ENCODE measurements at places on chromosomes 5 and 9.

DNA sequence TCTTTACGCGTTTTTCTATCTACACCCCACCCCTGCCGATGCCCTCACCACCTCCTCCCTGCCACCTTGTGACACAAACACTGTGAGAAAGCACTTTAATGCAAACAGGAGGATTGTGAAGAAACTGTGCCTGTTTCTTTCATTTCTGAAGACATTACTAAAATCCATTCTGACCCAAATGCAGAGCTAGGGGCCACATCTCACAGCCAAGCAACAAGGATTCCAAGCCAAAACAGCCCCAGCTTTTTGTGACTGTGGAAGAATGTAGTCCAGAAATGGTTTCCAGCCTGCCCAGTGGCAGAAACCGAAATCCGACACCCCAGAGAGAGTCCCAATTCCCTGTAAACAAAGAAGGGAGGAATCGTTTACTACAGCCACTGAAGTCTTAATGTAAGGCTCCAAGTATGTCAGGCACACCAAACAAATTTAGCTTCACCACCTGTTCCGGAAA lies 190.9 kb downstream of the TTC39B start:
- DNase-seq: no peak

DNA sequence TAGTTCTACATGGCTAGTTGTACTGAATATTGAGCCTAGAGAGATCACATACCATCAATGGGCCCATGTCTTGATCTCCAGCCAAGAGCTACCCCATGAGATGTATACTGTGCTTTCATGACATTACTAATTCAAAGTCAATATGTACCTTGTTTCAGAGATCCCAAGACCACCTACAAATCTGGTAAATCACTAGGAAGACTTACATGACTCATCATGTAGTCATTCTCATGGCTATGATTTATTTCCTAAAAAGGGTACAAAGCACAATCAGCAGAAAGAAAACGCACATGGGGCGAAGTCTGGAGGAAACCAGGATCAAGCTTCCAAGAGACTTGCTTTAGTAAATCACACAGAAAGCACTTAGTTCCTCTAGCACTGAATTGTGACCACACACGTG lies 103.0 kb downstream of the PCSK5 start:
- DNase-seq: no peak

DNA sequence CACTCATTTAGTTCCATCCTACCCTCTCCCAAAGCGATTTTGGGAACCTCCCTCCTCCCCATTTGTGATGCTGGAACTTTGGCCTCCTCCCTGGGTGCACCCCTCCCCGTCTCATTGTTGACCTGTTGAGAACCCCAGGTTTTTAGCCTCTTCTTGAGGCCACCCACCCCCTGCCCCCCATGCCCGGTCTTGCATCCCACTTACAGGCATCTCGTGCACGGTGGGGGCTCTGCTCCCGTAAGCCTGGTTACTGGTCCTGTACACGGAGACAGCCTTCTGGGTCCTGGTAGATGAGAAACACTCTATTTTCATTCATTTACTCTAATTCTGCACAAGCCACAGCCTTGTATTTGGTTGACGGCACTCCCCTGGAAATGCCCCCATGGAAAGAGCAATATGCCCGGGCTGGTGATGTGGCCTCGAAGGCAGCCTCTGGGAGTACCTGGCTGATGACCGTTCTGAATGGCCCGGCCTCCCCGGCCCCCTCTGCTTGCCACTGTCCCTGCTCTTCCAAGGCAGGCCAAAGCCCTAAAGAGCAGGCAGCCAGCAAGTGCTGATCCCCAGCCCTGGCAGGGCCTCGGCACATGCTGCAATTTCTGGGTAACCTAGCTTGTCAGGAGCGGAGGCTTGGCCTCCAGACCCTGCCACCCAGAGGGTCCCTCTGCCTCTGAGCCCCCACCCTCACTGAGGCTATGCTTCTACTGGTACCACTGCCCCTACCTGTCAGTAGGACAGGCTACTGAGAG lies 1.9 kb upstream of the MRPS2 start:
- DNase-seq: no peak

GRCh38 chr9:90088856-90089255 lies 484.0 kb downstream of the GADD45G start:
- DNase-seq: no peak

DNA sequence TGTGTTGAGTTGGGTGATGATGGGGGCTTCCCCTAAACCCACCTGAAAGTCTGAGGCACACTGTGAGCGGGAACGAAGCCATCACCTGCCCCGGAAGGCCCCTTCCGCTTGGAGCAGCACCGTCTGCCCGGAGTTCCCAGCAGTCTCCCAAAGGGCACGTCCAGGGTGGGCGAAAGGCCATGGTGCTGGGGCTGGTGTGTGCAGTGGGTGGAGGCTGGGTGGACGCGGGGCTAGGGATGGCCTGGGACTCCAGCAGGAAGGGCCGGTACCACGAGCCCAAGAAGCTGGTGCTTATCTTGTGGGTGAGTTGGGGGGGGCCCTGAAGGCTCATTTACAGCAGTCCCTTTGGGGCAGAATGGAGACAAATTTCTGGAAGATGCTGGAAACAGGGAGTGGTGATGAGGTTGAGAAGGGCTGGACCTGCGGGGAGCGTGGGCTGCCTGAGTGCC lies 4.6 kb downstream of the FLT4 start:
- DNase-seq: no peak

- DNase-seq: no peak
These were observed 24.4 kb downstream of the BHMT start for GRCh38 chr5:79135790-79136553.

- DNase-seq: no peak
These were observed 36.2 kb downstream of the PLAC8L1 start for GRCh38 chr5:146068977-146069779.

GRCh38 chr5:114316167-114316566 lies 45.7 kb upstream of the KCNN2 start:
- DNase-seq: no peak

DNA sequence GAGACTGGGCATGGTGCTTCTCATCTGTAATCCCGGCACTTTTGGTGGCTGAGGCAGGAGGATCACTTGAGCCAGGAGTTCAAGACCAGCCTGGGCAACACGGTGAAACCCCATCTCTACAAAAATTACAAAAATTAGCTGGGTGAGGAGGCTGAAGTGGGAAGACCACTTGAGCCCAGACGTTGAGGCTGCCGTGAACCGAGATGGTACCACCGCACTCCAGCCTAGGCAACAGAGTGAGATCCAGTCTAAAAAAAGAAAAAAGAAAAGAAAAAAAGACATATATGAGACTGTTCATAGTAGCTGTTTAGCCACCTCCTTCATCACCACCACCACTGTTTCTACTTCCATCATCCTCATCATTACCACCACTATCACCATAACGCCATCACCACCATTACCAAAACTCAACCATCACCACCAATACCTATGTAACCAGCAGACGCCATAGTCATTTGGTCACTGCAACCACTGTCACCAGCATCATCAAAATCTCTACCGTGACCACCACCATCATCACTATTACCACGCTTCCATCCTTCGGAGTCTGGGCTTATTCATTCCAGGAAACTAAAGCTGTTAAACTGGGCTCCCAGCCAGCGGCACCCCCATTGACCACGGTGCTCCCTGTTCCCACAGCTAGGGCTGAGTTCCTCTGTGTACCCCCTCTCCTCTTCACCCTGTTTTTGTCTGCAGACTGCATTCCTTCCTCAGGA lies 8.4 kb upstream of the KIF12 start:
- DNase-seq: no peak

DNA sequence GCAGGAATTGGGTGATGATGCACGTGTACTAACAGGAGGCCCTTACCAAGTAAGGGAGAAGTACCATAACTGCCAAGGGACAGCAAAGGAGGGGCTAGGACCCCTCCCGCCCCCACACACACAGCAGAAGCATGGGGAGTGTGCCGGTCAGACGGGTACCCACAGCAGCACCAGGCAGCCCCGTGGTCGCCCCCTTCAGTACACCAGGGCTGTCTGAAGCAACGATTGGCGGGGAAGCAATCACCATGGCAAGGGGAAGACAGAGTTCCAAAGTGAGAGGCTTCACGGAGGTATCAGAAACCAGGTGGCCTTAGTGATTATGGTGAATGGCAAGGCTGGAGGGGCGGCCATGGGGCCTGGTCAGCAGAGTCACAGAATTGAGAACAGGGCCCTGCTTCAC lies 72.2 kb downstream of the CAMSAP1 start:
- no peak for DNase-seq

GRCh38 chr5:97167435-97167834 lies 15.6 kb downstream of the RIOK2 start:
- no peak for DNase-seq

GRCh38 chr5:175803736-175804454 lies 67.5 kb upstream of the CPLX2 start:
- no peak for DNase-seq

DNA sequence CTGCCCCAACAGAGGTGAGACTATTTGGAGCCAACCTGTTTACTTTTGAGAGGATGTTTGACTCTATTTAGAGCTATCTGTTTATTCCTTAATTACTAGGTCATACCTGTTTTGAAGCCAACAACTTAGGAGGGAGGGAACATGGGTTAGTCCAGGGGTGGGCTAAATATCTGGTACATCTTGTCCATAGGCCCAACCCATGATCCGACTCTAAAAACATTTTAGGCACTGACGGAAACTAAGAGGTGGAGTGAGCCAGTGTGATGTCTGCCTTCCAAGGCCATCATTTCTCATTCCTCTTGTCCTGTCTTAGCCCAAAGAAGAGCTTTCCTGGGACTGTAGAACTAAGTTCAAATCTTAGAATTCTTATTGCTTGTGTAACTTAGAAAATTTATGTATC lies 8.4 kb downstream of the SPINK5 start:
- no peak for DNase-seq

GRCh38 chr9:88215196-88216125 lies 77.2 kb upstream of the SPATA31C2 start:
- no peak for DNase-seq

DNA sequence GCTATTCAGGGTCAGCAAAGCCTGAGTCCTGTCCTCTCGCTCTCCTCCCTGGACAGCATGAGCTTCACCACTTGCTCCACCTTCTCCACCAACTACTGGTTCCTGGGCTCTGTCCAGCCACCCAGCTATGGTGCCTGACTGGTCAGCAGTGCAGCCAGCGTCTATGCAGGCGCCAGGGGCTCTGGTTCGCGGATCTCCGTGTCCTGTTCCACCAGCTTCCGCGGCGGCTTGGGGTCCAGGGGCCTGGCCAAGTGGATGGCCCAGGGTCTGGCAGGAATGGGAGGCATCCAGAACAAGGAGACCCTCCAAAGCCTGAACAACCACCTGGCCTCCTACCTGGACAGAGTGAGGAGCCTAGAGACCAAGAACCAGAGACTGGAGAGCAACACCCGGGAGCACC lies 8.6 kb downstream of the NIPBL start:
- DNase-seq: no peak

DNA sequence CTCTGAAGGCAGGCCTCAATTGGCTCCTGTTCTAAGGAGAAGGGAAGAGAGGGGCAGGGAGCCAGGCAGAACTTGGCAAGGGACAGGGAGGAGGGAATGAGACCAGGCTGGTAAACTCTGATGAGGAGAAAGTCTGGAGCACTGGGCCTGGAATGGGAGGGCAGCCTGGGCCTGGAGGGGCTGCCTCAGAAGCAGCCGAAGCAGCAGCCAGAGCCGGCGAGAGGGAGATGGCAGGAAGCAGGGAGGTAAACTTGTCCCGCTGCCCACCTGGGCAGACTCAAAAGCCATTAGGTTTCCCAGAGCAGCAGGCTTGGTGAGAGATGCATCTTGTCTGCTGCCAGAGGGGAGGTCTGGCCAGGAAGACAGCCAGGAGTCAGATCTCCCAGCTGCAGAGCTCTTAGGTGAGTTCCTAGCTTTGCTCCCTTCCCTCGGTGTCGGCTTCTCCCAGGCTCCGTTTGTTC lies 37.0 kb upstream of the CRB2 start:
- no peak for DNase-seq

DNA sequence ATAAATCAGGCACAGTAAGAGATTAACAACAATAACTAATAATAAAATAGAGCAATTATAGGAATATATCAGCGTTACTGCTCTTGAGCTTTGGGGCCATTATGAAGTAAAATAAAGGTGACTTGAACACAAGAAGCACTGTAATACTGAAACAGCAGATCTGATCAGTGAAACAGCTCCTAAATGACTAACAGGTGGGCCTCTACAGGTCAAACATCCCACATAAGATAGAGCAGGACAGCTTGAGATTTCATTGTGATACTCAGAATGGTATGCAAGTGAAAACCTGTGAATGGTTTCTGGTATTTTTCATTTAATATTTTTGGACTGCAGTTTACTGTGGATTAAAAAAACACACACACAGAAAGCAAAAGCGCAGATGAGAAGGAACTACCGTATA lies 24.0 kb upstream of the MAP3K1 start:
- no peak for DNase-seq

DNA sequence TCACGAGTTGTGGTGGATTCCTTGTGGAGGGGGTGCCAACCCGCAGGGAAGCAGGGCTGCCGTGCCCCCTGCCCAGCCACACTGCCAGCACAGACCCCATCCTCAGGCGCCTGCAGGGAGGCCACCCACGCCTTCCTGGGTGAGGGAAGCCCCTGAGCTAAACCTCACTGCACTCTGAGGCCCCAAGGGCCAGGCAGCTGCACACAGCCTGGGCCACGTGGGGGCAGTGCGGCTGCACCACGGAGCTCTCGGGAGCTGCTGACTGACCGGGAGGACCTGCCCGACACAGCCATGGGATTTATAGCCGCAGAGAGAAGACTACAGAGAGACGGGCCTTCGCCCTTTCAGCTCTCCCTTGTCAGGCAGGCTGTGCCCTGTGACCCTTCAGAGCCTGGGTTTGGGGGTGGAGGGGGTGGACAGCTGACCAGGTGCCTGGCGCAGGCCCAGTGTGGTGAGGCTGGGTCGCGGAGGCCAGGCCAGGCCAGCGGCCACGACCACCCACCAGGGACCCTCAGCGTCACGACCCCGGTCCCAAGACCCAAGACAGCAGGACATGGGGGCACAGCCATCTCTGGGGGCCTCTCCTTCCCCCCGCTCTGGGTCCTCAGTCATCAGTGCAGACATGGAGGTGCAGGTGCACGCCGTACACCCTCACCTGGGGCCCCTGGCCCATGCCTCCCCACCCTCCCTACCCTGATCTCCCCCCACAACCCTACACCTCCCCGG lies 4.3 kb upstream of the AHRR start:
- no peak for DNase-seq

DNA sequence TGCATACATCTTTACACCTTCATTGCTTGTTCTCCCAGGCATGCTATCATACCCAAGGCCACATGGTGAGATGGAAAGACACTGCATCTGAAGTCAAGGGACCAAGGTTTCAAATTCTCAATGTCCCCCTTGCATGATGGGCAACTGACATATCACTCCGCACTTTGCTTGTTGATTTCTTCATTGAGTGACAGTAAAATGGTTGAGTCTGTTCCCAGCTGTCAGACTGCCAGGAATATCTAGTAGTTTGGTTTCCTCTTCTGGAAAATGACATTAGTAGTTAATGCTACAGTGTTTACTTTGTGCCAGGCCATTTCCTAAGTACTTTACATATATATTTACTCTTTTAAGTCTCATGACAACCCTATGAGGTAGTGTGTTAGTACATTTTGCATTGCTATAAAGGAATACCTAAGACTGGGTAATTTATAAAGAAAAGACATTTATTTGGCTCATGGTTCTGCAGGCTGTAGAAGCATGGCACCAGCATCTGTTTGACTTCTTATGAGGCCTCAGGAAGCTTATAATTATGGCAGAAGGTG lies 114.4 kb downstream of the PCSK1 start:
- DNase-seq: no peak

GRCh38 chr9:134302130-134302817 lies 24.0 kb upstream of the RXRA start:
- no peak for DNase-seq

- DNase-seq: no peak
These were observed 68.9 kb downstream of the BOD1 start for GRCh38 chr5:173547579-173547978.

- no peak for DNase-seq
These were observed 572.6 kb upstream of the CLINT1 start for GRCh38 chr5:158431369-158432029.

- DNase-seq: no peak
These were observed 46.7 kb downstream of the GRIA1 start for GRCh38 chr5:153537207-153537606.
